Activated T-helper 17 cell treated with anti-CD3 and anti-CD28 coated beads, Interleukin-2, amount 50 U/mL, for 72 hours (primary cell): ENCODE measurements at places on chromosomes 16 and 17. TPM values are rescaled to one million over a fixed set of nuclear protein-coding genes. Genes with fewer than 3 reads are reported as not detected.
A peak's percentile ranks its signal among the peaks of the same experiment; 100 is the strongest.

ERI2 gene
- total RNA-seq = 21.8 TPM

TPSD1 gene
- total RNA-seq = not detected

BRD7 gene
- 53.5 TPM for total RNA-seq

TACO1 gene
- 27.8 TPM for total RNA-seq

NXPH3 gene
- not detected for total RNA-seq

FN3K gene
- total RNA-seq = 5.3 TPM

KRTAP2-3 gene
- not detected for total RNA-seq

CACNG5 gene
- total RNA-seq = not detected

MMP15 gene
- 0.29 TPM for total RNA-seq

HS3ST3B1 gene
- total RNA-seq = 14.5 TPM

AGRP gene
- total RNA-seq = not detected

RNF43 gene
- 0.71 TPM for total RNA-seq

CHAD gene
- total RNA-seq = not detected

- no peak for ATAC-seq
Measured at GRCh38 chr17:27951872-27952271, 58.7 kb upstream of the LYRM9 start.

GRCh38 chr16:49725651-49726050 lies 130.3 kb downstream of the ZNF423 start:
- no peak for ATAC-seq

DNA sequence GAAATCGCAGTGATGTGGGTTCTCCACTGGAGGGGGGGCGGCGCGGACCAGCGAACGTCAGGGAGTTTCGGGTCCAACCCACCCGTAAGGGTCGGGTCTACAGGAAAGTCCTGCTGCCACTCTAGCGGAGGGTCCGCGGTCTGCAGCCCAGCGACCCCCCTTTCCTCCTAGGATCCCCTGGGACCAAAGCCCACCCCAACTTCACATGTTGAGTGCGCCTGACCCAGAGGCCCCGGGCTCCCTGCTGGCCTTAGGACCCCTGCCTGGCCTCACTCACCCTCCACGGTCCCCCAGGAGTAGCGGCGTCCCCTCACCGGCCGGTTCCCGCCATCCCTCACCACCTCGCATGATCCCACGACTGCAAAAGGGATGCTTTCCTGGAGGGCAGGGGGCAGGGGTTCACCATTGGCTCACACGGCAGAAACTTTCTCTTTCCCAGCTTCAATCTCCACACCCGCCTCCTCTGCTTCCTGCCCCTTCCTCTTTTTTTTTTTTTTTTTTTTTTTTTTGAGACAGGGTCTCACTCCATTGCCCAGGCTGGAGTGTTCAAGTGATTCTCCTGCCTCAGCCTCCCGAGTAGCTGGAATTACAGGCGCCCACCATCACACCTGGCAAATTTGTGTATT lies 3.1 kb downstream of the SEPTIN1 start:
- no peak for ATAC-seq

- peak; percentile 89 for ATAC-seq
Measured at GRCh38 chr17:17792551-17793377, 44.0 kb downstream of the SREBF1 start.

GRCh38 chr16:57863434-57864160 lies 61.3 kb upstream of the KIFC3 start:
- no peak for ATAC-seq

- ATAC-seq = no peak
Measured at GRCh38 chr17:74702116-74702871, 10.4 kb downstream of the CD300LF start.

DNA sequence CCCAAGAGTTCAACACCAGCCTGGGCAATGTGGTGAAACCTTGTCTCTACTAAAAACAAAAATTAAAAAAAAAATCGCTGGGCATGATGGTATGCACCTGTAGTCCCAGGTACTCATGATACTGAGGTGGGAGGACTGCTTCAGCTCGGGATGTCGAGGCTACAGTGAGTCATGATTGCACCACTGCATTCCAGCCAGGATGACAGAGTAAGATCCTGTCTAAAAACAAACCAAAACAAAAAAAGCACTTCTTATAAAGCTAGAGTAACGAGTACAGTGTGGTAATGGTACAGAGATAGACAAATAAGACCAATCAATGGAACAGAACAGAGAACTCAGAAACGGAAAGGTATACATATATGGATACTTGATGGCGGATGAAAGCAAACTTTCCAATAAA lies 4.4 kb downstream of the NSMCE1 start:
- ATAC-seq = no peak

- ATAC-seq = no peak
Measured at GRCh38 chr17:7640783-7641182, 9.9 kb upstream of the ATP1B2 start.

GRCh38 chr16:379183-379960 lies 2.4 kb downstream of the PGAP6 start:
- no peak for ATAC-seq

- ATAC-seq = no peak
Measured at GRCh38 chr17:75679706-75680211, 12.6 kb downstream of the SAP30BP start.

DNA sequence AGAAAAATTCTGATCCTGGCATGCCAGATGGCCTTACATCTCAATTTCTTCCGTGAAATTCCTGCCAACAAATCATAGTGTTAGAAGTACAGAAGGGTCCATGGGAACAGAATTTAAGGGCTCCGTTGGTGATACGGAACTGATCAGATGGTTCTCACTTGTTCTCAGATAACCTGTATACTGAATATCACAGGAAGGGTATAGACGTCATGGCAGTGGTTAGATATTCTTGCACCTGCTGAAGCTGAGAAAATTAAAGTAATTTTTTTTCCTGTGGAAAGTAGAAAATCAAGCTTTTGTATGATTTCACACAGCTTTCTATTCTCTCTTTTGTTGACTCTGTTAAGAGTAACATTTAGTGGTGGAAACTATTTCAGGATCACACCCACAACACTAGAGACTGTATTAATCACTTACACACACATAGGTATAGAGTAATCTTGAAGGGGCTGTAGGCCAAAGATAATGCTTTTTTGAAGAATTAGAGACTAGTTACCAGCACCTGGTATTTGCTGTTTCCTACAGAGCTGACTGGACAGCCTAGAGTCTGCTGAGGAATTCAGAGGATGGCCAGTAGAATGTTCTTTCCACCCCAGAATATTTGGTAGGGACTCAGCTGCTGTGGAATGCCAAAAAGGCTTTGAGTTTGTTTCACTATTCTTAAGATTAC lies 7.5 kb downstream of the TENT4B start:
- peak; percentile 96 for ATAC-seq

DNA sequence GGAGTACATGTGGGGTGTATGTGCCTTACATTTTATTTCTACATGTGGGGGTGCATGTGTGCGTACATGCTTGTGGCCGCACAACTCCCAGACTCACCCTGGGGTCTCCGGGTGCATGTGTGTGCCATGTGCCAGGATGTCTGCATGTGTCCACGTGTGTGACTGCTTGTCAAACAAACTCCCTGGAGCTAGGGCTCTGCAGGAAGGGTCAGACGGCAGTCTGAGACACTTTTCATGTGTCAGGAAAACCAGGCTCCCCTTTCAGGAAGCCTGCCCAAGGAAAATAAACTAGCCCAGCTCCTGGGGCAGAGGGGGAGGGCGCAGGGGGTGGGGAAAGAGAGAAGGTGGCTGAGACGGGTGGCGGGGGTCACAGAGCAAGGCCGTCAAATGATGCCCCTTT lies 44.7 kb downstream of the FZD2 start:
- no peak for ATAC-seq

DNA sequence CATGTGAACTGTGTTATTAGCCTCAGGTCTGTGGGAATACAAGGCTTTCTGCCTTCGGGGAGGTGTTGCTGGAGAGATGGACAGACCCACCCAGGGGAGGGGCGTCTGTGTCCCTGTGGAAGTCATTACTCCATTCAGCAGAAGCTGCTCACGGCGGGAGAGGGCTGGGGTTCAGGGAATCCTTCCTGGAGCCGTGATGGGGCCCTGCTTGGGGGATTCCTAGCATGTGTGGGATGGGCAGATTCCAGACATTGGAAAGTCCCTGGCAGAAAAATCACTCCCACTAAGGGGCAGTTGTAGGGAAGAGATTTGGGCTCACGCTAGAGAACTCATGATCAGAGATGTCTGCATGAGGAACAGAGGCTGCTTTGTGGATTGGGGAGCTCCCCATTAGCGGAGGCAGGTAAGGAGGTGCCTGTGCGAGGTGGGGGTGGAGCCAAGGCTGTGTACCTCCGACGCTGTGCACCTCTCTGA lies 56.3 kb upstream of the IL34 start:
- no peak for ATAC-seq

DNA sequence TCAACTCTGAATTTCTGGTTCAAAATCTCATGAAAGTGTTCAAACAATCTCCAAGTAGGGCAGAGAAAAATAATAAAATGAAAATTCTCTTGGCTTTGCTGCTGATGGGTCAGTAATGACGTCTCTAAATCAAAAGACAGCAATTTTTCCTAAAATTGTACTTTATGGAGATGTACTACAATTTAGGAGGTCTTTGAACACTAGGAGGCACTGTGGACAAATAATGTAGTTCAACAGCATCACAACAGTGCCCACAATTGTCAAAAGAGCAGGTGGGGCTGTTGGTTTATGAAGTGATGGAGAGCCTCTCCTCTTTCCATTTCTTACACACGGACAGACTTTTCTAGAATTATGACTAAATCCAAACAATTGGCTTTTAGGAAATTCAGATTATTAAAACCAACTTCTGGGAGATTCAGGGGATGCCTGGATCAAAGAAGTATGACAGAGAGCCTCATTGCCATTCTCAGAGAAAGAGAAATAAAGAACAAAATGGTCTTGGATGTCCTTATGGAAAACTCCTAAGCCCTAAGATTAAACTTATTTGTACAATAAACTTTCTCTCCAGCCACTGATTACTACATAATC lies 23.8 kb downstream of the EZH1 start:
- ATAC-seq = peak; percentile 66

GRCh38 chr17:81854974-81855774 lies 5.2 kb downstream of the P4HB start:
- ATAC-seq = no peak

GRCh38 chr17:17606416-17607000 lies 15.0 kb upstream of the PEMT start:
- ATAC-seq = no peak

GRCh38 chr17:8588877-8589554 lies 41.5 kb downstream of the MYH10 start:
- ATAC-seq = no peak

DNA sequence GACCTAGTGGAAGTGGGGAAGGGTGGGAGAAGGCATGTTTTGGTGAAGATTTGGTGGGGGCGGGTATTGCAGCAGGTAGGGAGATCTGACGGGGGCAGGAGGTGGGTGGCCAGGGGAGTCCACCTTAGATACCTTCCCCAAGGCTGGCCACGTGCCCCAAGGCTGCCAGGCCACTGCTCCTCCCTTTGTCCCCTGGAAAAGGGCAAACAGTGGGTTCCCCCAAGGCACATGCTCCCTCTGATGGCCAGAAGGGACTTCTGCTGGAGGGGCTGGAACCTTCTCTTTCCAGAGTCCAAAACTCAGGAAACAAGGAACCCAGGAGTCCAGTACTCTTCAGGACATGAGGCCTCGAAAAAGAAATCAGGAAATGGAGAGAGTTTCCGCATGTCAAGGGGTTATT lies 6.2 kb upstream of the PSMD3 start:
- ATAC-seq = no peak

DNA sequence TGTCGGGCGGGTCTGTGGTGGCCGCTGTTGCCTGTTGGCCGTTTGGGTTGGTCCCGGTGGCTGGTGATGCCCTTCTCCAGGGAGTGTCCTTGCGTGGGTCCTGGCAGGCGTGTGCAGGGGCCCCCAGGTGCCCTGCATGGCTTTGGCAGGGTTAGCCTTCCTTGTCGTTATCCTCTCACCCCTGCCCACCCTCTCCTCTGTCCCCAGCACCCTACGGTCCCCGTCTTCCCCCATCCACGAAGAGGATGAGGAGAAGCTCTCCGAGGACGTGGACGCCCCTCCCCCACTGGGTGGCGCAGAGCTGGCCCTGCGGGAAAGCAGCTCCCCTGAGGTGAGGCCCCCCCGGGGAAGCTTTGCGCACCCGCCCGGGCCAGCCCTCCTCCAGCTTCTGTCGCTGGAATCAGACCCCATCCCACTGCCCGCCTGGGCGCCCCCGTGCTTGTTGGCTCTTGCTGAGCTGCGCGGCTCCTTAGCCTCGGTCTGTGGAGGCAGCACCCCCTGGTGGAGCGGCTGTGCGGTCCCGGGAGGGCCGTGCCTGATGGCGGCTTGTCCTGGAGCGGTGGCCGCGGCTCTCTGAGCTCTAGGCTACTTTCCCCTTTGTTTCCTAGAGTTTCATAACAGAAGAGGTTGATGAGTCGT lies 10.6 kb upstream of the NUDT16L1 start:
- peak; percentile 64 for ATAC-seq

GRCh38 chr16:1510941-1511351 lies 17.8 kb downstream of the TELO2 start:
- no peak for ATAC-seq

- ATAC-seq = no peak
Measured at GRCh38 chr16:65002265-65002664, 119.6 kb downstream of the CDH11 start.
